IMR-90 (cell line): ENCODE measurements at places on chromosomes 1 and 21.

GRCh38 chr1:232164078-232164963 lies 465.6 kb downstream of the SIPA1L2 start:
- DNase-seq: no peak

GRCh38 chr1:150577557-150578271 lies 1.7 kb downstream of the MCL1 start:
- DNase-seq: peak; percentile 43

DNA sequence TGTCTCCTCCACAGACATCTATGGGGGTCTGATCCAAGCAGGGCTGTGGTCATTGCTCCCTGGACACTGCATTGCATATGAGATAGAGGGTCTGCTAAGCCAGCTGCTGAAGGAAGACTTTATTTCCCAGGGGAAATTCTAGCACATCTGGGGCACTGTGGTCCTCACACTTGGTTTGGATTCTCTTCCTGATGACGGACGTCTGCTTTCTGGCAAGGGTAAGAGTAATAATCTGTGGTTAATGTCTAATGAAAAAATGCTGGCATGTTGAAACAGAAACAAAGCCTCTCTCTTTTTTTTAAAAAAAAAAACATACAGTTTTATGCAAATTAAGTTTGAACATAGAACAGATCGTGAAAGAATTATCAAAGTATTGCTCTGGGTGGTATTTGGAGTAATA lies 553.9 kb downstream of the DPYD start:
- DNase-seq: no peak

GRCh38 chr1:14602136-14602535 lies 3.7 kb downstream of the KAZN start:
- no peak for DNase-seq

- DNase-seq: peak; percentile 75
Observed at GRCh38 chr1:68173283-68173935, 58.9 kb downstream of the WLS start.

DNA sequence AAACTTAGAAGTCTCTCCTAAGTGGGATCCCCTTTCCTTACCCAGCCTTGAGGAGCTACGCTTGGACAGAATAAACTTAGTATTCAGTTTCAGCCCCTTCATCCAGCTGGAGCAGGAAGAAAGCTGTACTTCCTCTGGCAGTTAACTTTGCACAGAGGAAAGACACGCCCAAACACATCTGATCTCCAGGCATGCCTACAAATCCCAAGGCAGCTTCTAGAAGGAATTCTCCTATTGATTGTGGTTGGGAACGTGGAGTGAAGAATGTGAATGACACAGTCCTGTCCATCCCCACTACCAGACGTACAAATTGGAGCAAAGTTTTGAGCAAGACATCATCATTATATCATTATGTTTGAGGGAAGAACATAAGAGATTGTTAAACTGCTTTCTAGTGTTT lies 6.6 kb upstream of the AK4 start:
- DNase-seq: no peak

DNA sequence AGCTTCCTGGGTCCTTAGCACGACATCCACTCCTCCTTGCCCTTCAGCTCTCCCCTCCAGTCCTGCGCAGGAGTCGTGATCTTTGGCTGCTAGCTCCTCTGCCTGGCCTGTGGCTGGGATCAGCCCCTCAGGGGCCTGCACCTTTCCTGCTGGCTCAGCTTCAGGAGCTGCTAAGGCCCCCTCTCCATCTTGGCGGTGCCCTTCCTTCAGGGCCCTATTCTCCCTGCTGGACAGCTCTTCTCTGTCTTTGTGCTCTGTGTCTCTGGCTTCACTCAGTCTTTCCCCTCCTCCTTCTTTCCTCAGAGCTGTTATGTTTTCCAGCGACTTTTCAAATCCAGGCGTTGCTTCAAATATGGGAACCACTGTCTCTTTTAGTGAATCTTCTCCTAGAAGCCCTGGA lies 59.5 kb upstream of the LRRC53 start:
- no peak for DNase-seq

DNA sequence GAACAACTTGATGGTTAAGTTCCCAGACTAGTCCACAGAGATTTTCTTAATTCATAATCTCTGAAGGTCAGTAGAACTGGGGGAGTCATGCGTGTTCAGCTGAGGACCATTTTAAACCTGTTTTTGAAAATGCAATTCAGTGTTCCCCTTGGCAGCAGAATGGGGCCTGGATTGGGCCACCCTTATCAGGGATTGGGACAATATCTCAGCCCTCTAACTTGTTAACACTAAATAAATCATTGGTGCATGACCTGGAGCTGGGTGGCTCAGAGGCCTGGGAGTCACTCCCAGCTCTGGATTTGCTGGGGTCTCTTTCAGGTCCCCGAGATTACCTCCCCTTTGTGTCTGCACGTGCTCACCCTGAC lies 55.3 kb downstream of the MRPS6 start:
- no peak for DNase-seq

- DNase-seq: no peak
Observed at GRCh38 chr21:39121600-39122355, 61.5 kb downstream of the PSMG1 start.
